Activated CD8-positive, alpha-beta T cell treated with anti-CD3 and anti-CD28 coated beads, Interleukin-2, amount 10 ng/mL, durations not matched to agents 7 days and 5 days (primary cell): ENCODE measurements at places on chromosomes 4 and X.

DNA sequence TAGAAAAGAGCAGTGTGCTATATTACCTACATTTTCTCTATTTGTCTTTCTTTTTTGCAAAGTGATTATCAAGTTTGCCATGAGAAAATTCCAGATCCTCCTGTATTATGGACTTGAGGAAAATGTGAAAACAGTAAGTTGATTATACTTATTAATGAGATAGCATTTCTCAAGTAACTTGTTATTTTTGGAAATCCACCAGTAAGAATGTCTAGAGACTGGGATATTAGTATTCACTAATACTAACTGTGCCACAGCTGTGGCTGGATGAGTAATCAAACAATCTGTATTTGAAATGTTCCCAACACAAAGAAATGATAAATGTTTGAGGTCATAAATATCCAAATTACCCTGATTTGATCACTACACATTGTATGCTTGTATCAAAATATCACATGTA is 147.0 kb upstream of the CTSO start:
- DNase-seq = no peak

- no peak for DNase-seq
Observed at GRCh38 chr4:155722336-155722735, 36.5 kb upstream of the GUCY1B1 start.

DNA sequence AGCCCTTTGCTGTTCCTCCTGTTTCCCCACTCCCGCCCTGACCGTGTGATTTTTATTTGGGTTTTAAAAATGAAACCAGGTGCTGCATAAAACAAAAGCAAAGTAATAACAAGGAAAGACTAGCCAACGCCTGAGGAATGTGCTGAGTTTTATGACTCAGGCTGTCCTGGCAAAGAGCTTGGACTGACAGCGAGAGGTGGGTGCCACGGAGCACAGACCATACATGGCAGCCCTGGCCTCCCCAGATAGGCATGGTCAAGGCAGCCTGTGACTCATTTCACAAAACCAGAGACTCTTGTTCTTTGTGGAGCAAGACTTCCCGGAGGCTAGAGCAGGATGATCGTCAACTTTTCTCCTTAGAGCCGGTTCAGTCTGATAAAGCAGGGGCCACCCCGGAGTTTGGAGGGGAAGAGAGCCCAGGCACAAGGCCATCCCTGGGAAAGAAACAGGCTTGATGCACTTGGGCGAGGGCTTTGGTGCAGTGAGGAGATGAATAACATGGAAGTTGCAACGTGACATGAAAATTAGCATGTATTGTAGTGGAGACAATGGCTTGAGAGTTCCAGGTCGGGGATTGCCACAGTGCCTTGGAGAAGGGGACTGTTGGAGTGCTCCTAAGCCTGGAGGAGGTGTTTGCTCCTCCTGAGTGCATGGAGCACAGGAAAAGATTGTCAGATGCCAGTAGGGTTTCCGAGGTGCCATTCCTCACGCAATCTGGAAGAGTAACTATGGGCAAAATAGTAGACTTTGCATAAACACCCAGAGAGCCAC is 54.8 kb downstream of the C4orf51 start:
- DNase-seq = no peak

DNA sequence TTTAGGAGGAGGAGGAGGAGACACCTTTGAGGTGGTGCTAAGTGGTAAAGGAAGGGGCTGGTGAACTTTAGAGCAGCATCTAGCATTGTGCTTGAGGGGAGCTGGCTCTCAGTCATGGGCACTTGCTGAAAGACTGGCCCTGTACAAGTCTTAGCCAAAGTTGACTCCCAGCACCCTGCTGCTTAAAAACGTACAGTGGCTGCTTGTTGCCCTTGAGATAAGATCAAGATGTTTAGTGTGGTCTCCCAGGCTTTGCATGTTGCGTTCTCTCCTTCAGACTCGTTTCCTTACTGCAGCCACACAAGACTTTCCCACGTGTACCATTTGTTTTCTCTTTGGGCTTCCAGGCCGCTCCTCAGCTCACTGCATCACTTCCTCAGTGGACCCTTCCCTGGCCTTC is 1.8 kb downstream of the MED28 start:
- no peak for DNase-seq

- DNase-seq = no peak
Observed at GRCh38 chr4:182425302-182425701, 182.1 kb downstream of the TENM3 start.

GRCh38 chr4:7291372-7292114 is 99.2 kb downstream of the SORCS2 start:
- no peak for DNase-seq
